Activated CD4-positive, alpha-beta T cell treated with anti-CD3 and anti-CD28 coated beads, Interleukin-2, Interleukin-4, amounts not matched to agents 100 ng/mL and 50 ng/mL, durations not matched to agents 16 hours and 8 hours (primary cell): ENCODE measurements at places on chromosomes 4 and X.

DNA sequence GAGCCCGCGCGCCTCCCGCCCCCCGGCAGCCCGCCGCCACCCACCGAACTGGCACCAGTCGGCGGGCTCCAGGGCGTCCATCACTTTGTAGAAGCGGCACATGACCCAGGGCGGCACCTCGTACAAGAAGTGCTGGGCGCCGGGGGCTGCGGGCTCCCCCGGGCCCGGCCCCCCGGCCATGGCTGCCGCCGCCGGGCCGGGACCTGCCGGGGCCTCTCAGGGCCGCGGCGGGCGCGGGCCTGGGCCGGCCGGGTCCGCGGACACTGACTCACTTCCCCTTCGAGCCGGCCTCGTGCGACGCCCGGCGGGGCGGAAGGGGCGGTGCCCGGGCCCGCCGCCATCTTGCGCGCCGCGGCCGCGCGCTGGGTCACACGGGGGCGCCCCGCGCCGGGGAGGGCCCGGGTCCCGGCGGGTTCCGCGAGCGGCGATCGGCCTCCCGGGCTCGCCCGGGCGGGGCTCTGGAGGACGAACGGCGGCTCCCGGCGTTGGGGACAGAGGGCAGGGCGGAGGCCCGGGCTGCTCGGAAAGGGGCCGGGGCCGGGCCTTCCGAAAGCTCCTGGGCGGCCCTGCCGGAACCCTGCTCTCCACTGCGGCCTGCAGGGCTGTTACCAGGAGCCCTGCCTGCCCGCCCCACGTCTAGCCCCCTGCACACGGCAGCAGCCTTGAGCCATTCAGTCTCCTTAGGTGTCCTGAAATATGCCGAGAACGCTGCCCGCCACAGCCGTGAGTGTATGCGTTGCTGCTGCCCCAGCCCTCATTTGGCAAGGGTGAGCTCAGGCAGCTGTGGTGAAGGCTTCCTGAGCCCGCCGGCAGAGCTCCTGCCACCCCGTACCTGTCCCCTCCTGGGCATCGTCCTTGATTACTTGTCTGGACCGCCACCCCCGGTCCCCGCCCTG, at the start of gene IRAK1:
TSS of gene IRAK1 (minus strand) at position 270 of the 896 bp plus-strand sequence. CDS start at position 180, 90 bp downstream.
- DNase-seq = peak; percentile 47

DNA sequence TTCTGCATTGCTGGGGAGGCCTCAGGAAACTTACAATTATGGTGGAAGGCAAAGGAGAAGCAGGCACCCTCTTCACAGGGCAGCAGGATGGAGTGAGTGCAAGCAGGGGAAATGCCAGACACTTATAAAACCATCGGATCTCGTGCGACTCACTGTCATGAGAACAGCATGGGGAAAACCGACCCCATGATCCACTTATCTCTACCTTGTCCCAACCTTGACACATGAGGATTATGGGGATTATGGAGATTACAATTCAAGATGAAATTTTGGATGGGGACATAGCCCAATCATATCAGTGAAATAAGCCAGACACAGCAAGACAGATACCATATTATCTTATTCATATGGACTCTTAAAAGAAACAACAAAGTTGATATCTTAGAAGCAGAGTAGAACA, 134.9 kb downstream of the C4orf33 start:
- no peak for DNase-seq

DNA sequence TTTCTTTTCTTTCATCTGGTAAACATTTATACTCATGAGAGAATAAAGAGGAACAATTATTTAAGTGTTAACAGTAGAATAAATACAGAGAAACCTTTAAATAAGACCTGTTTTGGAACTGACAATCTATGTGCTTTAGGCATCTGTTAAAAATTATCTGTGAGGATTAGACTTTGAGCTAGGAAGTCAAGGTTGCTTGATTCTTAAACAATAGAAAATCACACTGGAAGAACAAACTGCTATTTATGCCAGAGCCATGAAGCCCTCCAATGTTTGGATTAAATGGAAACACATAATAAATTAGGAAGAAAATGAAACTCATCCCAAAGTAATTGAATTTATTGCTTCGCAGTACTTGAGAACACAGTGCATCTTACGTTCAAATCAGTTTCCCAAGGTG, 207.2 kb upstream of the NPY2R start:
- no peak for DNase-seq

DNA sequence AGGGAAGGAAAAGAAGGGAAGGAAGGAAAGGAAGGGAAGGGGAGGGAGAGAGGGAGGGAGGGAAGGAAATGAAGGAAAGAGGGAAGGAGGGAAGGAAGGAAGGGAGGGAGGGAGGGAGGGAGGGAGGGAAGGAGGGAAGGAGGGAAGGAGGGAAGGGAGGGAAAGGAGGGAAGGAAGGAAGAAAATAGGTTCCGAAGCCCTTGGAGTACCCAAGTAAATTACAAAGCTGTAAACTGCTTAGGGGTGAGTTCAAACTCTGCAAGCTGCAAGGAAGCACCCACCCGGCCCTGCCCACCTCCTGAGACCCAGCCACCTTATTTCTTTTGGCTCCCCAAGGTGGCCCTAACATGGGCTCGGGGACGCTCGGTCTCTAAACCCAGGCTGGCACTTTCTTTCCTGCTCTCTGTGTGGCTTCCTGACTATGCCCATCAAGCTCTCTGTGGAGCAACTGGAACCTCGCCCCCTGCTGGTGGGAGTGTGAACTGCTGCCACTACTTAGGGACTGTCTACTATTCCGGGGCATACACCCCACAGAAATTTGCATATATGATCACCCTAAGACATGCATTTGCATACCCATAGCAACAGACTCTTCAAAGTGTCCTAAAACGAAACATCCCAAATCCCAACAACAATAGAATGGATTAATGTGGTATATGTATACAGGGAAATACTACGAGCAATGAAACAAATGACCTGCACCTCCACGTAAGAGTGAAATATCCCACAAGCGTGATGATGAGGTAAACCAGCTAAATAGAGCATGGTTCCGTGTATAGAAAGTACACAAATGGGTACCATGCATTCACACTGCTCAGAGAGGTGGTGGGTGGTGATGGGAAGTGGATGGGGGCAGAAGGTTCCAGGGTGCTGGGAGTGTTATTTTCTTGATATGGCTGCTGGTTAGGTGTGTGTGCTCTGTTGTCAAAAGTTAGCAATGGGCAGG, 151.7 kb upstream of the TBL1X start:
- DNase-seq = peak; percentile 79

GRCh38 chr4:44313702-44314101, 134.9 kb downstream of the KCTD8 start:
- no peak for DNase-seq

GRCh38 chr4:26590639-26591038, 6.8 kb downstream of the TBC1D19 start:
- no peak for DNase-seq
